Right renal pelvis (tissue), 4 donors: ENCODE measurements at places on chromosomes 13 and 19. TPM values are rescaled to one million over a fixed set of nuclear protein-coding genes. Genes with fewer than 3 reads are reported as not detected.

DNA sequence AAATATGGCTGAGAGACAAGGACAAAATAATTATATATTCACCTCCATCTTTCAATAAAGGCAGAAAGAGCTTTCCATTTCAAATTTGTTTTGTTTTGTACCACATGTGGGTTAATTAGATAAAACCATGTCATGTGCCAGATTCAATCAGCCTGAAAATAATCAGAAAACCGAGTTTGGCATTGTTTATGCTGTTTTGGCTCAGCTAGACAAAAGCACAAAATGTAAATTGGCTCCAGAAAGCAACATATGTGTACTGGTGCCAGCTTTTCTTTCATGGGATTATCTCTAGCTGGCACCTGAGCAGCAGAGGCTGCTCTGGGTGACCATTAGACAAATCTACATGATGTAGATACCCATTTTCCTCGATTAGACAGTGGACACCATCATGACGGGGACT, 9.2 kb upstream of the DNAJC15 start:
- DNase-seq, result no peak

DNA sequence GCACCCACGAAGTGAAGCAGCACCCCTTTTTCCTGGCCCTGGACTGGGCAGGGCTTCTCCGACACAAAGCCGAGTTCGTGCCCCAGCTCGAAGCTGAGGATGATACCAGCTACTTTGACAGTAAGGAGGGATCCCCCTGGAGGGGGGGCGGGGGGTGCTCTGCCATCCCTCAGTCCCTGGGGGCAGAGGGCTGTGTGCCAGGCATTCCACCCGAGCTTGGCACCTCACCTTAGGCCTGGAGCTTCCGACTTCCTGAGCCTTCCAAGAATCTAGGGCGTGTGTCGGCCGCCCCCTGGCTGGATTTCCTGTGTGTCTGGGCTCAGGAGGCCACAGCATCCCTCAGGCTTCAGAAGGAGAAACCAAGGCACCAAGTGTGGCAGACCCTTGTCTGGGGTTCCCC, 15.7 kb upstream of the PIK3R2 start:
- DNase-seq, result no peak

DNA sequence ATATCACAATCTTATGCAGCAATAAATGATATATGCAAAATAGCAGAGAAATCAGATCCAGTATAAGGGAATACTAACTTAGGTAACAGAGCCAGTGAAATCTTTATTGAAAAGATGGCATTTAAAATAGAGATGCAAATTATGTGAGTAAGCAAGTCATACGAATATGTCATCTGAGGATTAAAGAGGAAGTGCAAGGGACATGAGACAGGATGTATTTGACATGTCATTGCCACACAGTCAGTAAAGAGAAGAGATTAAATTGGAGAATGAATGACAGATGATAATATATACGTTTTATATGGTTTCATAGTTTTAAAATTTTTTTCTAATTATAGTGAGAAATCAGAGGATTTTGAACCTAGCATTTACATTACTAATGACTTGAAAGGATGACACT, 426.4 kb downstream of the SLITRK5 start:
- DNase-seq, result no peak

GRCh38 chr13:40961214-40961613, 57.9 kb downstream of the ELF1 start:
- DNase-seq, result no peak

GRCh38 chr19:54875506-54875905, 1.5 kb downstream of the FCAR start:
- DNase-seq, result no peak

- no peak for DNase-seq
Measured at GRCh38 chr19:32287086-32287485, 58.3 kb upstream of the ZNF507 start.

DNA sequence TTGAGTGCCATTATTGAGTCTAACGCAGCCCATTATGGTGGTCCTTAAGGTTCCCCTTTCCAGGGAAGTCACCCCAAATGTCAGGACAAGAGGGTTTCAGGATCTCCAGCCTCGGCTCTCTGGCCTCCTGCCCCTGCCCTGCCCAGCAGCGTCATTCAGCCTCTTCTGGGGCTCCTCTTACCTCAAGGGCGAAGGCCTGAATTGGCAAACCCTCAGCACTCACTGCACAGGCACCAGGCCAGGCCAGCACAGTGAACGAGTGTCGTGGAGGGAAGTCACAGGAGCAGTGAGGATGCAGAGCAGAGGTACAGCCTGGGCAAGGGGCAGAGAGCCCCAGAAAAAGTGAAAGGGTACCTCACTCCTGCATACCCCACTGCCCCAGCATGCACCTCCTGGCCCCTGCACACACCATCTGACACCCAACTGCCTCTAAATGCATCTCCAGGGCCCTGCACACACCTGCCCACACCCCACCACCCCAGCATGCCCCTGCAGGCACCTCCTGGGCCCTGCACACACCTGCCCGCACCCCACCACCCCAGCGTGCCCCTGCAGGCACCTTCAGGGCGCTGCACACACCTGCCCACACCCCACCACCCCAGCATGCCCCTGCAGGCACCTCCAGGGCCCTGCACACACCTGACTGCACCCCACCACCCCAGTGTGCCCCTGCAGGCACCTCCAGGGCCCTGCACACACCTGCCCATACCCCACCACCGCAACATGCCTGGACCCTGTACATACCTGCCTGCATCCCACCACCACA, 19.8 kb downstream of the SLC25A42 start:
- no peak for DNase-seq

- no peak for DNase-seq
Measured at GRCh38 chr13:51313619-51314018, 25.9 kb upstream of the SERPINE3 start.

GRCh38 chr13:30607908-30608307, 9.8 kb upstream of the USPL1 start:
- DNase-seq, result no peak

- no peak for DNase-seq
Measured at GRCh38 chr19:10961073-10961860, 437 bp downstream of the SMARCA4 start.

GRCh38 chr13:48142436-48142835, 47.5 kb upstream of the MED4 start:
- DNase-seq, result no peak

DNA sequence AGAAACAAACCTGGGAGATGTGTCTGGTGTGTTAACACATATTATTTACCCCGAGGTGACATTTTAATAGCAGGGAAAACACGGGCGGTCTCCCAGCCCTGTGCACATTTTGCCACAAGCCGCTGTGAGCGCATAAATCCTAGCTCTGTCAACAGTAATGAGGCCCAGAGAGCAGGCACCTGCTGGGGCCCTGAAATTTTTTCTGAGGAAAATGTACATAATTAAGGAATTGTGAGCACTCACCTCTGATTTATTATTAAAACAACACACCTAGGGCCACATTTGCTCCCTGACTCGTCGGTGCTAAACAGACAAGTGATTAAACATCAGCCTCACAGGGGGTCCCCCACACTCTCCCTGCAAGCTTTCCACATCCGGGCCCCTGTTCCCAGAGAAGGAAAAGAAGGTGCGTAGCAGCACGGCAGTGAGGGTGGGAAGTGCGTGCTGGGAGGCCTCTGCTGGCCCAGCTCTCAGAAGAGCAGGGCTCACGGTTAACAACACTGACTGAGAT, 616.3 kb downstream of the UQCRFS1 start:
- peak; percentile 67 for DNase-seq

DNA sequence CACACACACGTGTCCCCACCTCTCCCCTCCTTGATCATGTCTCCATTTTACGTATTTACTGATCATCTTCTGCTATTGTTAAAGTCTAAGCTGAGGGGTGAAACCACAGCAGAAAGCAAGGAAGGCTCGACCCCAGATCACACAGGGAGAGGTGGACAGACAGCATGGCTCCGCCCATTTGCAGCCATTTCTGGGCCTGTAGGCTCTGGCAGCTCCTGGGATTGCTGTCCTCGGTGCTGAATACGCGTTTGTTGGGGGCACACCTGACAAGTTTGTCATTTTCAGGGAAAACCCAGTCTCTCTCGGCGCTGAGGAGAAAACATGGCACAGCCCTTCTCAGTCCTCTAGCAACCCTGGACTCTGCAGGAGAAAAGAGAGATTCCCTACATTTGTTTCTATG, 8.0 kb downstream of the TMEM86B start:
- DNase-seq, result no peak

GRCh38 chr19:48510421-48511268, 990 bp downstream of the LMTK3 start:
- no peak for DNase-seq

GRCh38 chr13:36915106-36915505, 4.9 kb downstream of the SMAD9 start:
- no peak for DNase-seq

ZNF358 gene
- 43.1 TPM for polyA plus RNA-seq

PRDX2 gene
- polyA plus RNA-seq, result 295 TPM

FXYD7 gene
- polyA plus RNA-seq, result 1.1 TPM

CGB5 gene
- not detected for polyA plus RNA-seq

QPCTL gene
- 6.2 TPM for polyA plus RNA-seq

ZNF497 gene
- polyA plus RNA-seq, result 3.7 TPM

ZNF154 gene
- 30.9 TPM for polyA plus RNA-seq

RASAL3 gene
- 1.4 TPM for polyA plus RNA-seq

ZNF844 gene
- polyA plus RNA-seq, result 29.7 TPM

TGFBR3L gene
- polyA plus RNA-seq, result 0.39 TPM

CGB7 gene
- polyA plus RNA-seq, result 0.83 TPM

RFPL4AL1 gene
- polyA plus RNA-seq, result not detected

LILRB1 gene
- 0.93 TPM for polyA plus RNA-seq

LILRB3 gene
- 0.93 TPM for polyA plus RNA-seq

GJA3 gene
- polyA plus RNA-seq, result 14.0 TPM
